ENCODE measurements at places on chromosomes 11 and 22. TPM values are rescaled to one million over a fixed set of nuclear protein-coding genes. Genes with fewer than 3 reads are reported as not detected.

Gene ADAMTS15
- 3.2 TPM for total RNA-seq

Gene SERPIND1
- 0.58 TPM for total RNA-seq

Gene POU2AF1
- total RNA-seq: 12.9 TPM

Gene DDX25
- 0.29 TPM for total RNA-seq

Gene HBG1
- 3.3 TPM for total RNA-seq

DNA sequence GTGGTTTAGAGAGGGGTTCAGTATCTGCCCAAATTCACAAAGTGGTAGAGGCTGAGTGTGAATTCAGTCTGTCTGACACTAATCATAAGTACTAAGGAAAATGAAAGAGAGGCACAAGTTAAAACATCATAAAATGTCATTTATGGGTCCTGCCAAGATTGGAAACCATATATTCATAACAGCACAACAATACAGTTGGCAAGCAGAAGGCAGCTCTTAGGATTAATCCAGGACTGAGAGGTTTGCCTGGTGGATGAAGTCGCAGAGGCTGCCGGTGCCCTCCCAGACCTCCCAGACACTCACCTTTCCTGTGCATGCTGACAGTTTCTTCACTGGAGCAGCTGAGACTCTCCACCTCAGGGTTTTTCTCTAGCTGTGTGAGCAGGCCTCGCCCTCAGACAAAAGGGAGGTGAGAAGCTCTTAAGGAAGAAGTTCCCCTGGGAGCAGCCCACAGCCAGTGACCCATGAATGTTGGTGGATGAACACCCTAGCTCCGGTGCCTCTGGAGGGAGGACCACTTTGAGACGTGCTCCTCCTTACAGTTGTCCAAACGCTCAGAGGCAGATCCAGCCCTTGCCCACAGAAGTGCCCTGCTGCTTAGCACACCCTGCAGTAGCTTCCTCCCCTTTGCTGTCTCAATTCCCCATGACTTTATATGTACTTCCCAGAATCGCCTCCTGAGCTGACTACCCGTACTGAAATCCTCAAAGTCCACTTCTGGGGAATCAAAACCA, 43.7 kb downstream of the MAML2 start:
- no peak for DNase-seq

DNA sequence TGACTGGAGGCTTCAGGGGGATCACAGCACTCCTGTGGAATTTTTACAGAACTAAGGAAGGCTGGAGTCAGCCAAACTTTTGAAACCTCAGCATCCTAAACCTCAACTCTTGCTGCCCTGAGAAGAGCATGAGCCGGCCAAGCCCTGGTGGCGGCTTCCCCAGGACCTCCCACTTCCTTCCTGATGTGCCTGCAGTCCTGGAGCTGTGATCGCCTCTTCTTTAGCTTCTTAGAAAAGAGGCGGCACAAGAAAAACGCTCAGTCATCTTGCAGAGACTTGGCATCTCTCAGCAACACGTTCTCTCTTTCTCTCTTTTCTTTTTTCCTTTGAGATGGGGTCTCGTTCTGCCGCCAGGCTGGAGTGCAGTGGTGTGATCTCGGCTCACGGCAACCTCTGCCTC, 40.4 kb upstream of the AMPD3 start:
- peak; percentile 38 for DNase-seq

DNA sequence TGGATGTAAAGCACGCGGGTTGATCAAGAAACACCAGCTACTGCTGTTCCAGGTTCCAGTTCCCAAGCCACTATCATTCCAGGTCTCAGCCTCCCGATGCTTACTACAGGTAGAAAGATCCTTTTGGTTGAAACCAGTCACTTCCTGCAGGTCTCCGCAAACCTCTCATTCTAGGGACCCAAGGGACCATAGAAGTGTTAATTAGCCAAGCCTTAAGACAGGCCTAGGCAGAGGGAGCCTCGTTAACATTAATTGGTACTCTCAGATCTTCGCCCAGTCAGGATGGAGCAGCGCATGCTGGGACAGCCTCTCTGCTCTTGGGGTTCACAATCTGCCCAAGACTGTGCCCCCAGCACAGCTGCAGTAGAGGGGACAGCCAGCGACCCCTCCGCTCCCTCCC, 11.2 kb upstream of the OAF start:
- DNase-seq: no peak

GRCh38 chr11:19844806-19845205, 132.2 kb downstream of the NAV2 start:
- no peak for DNase-seq

DNA sequence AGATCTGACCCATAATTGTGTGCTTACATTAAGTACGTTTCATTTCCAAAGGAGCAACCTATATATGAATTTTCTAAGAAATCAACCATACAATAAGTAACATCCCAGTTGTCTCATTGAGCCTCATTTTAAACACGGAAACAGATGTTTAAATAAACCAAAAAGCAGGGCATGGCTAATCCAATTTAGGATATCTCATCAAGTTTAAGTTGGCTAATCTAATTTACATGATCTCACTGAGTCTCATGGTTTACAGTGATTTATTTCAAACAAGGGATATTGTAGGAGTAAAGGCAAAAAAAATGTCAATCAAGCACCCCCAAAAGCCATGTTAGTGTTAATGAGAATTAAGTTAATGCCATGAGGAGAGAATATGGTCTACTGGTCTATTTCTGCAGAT, 499.8 kb upstream of the CCDC90B start:
- no peak for DNase-seq

- no peak for DNase-seq
Observed at GRCh38 chr11:99814738-99815137, 794.0 kb downstream of the CNTN5 start.

DNA sequence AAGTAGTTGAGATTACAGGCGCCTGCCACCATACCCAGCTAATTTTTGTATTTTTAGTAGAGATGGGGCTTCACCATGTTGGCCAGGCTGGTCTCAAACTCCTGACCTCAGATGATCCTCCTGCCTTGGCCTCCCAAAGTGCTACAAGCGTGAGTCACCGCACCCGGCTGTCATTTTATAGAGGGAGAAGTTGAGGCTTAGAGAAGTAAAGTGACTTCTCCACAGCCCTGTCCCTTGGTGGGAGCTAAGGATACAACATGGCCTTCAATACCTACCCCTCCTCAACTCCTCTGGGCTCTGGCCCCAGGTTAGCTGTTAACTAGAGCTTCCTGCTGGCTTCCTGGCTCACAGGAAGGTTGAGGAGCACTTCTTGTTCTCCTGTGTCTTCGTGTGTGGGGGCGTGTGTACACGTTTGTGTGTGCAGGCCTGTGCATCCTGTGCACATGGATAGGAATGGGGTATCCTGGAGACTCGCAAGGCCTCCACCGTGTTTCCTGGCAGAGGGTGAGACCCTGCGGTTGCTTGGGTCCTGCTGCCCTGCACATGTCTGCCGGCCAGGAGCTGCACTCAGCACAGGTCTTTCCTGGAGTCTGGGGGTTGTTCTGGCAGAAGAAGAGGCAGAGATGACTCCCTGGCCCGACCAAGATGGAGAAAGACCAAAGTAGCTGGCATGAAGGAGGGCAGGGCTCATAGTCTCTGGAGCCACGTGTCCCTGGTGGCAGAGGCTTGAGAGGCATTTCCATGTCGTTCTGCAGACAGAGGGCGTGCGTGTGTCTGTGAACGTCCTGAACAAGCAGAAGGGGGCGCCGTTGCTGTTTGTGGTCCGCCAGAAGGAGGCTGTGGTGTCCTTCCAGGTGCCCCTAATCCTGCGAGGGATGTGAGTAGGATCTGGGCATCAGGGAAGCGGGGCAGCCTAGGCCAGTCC, 2.4 kb downstream of the SIDT2 start:
- peak; percentile 70 for DNase-seq

GRCh38 chr11:128689591-128689947, 4.3 kb upstream of the FLI1 start:
- DNase-seq: no peak

DNA sequence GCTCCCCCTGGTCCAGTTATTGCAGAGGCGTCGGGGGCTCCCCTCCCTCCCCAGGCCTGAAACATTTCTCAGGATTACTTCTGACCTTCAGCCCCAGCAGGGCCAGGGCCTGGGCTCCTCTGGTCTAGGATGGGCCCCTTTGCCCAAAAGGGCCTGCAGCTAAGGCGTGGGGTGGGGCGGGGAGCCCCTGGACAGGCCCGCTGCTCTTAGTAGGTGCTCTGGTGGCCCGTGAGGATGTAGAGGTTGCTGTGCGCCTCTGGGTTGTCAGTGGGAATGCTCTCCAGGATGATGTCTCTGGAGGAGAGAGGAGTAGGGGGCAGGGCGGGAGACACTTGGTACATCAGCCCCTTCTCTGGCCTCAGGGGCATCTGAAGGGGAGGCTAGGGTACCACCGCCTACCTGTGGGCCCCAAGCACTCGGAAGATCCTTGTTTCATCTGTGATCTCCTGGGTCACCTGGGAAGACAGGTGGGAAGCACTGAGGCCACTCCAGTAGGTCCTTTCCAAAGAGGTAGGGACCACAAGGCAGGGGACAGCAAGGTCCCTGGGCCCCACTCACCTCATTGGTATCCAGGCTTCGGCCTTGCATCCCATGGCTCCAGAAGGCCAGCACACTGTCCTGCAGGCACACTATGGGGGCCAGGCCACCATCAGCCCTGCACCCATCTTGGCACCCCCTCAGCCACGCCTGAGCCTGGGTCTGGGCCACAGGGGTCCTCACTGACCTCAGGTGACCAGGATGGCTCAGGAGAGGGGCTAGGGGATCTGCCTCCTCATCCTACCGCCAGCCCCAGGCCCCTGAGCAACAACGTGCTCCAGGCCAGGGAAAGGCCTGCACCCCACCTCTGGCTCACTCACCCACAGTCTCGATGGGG, 11.2 kb upstream of the SF1 start:
- no peak for DNase-seq

- DNase-seq: no peak
Observed at GRCh38 chr11:119229288-119229672, 23.1 kb downstream of the CBL start.

DNA sequence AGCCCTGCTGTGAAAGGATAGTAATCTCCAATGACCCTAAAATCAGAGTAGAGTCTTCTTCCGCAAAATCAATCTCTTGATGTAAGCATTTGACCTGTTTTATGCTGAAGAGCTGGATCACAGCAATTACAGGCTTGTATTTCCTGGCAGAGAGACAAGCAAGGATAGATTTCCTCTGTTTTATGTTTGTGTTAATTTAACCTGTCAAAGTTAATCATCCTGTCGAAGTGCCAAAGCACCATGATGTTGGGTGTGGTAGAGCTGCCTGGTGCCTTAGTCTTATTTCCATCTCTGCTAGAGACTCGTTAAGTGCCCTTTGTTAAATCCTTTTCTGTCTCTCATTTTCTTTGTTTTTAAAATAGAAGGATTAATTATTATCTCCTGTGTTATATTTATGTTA, 248.1 kb downstream of the CNTN5 start:
- DNase-seq: peak; percentile 30

GRCh38 chr22:36351921-36352802, 35.6 kb downstream of the MYH9 start:
- DNase-seq: no peak

DNA sequence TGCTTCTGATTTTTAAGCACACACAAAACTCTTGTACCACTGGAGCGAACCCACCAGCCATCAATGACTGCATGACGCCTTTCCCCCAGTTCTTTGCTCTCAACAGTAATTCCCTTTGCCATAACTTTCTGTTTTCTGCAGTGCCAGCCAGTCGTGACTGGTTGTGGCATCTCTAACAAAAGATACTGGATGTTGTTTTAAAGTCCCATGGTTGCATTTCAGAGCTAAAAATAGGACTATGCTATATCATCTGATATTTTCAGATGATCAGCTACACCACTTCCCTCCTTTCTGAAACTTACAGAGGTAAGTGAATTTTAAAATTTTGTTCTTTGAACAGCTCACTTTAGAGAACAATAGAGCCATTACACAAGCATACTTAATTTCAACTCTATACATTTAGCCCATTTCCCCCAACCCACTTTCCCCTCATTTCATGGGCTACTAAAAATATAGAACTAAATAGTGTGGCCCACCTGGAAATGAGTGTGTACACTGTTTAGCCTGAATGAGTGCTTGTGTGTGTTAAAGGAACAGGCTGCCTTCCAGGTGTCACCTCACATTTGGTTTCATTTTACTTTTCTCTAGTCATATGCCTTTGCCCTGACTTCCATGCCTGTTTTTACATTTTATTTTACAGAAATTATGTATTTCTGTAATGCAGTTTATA, 136.9 kb upstream of the ZC3H12C start:
- no peak for DNase-seq

DNA sequence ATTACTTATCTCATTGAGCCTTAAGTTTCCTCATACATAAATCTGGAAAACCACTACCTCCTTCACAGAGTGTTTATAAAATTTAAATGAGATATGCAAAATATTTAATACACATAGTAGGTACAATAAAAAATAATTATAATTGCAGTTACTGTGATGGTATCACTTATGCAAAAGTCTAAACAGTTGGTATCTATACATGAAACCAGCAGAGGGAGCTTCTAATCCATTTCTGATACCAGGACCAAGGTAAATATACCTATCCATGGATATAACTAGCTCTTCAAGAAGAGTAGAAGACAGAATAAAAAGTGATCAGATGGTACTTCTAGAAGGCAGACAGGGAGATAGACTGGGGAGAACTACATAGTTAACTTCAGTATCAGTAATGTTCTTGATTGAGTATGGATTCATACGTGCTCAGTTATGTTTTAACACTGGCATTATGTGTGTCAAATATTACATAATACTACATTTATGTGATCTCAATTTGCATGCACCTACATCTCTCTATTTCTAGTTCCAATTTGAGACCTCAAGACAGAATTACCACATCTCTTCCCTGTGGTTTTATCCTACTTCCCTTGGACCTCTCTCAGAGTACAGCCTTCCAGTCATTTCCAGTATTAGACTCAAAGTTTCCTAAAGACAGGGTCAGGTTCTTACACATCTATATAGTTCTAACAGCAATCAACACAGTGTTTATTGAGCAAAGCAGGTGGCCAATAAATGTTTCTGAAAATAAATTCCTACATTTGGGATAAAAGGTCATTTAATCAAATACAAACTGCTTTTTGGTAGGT, 13.7 kb upstream of the TSG101 start:
- DNase-seq: no peak

DNA sequence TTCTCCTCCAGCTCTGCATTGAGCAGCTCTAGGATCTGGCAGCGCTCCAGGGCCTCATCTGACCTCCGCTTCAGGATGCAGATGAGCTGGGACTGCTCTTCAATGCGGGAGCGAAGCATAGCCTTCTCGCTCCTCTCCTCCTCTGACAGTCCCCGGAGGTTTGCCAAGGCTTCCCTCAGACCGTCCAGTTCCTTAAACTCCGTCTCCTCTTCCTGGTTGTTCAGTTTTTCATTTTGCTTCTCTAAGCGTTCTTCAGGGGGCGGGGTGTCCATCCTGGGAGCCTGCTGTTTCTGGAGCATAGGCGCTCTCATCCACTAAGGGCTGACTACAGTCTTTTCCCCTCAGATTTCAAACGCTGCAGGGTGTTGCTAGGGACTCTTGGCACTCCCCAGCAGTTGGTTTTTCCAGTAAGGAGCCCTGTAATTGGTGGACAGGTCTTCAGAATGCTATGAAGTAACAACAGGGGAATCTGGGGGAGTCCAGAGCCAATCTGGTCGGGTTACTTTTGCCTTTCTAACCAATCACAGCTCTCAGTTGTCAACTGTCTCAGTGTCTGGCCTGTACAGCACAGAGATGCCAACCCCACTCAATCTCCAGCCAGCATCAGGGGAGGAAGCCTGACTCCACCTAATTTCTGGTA, at the start of gene CCDC89:
Gene CCDC89 (minus strand): TSS at position 376 of the 640 bp plus-strand sequence. CDS start 65 bp downstream, at position 311.
- DNase-seq: peak; percentile 55

GRCh38 chr11:37804666-37805065, 1206.6 kb upstream of the RAG2 start:
- no peak for DNase-seq

Data from mucosa of gallbladder (tissue), 1 donor.